HT1080 (cell line): ENCODE measurements at places on chromosomes 1 and 21.

GRCh38 chr1:244050835-244051444 lies at the start of gene ZBTB18:
Gene ZBTB18, plus strand, starts transcription at chr1:244051283. Its CDS starts 149 bp downstream, at chr1:244051432.
- DNase-seq, result peak; percentile 29

DNA sequence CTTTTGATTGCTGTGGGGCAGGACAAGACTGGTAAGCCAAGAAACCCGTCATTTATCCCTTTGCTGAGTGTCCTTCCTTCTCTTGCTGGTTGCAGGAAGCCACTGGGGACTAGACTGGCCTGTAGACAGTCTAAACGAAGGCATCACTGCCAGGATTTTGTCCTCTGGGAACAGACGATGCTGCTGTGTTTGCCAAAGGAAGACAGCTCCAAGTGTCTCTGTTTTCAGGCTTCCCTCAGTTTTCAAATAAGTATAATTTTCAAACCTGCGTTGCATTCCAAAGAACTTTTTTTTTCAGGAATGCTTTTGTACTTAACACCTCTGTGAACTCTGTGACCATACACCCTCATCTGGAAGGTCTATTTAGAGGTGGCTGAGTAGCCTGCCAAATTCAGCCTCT lies 269.4 kb downstream of the HLX start:
- DNase-seq, result no peak

GRCh38 chr21:21929789-21930188 lies 931.6 kb downstream of the NCAM2 start:
- DNase-seq, result no peak

- DNase-seq, result no peak
These were observed 13.4 kb upstream of the DPT start for GRCh38 chr1:168742386-168742785.

DNA sequence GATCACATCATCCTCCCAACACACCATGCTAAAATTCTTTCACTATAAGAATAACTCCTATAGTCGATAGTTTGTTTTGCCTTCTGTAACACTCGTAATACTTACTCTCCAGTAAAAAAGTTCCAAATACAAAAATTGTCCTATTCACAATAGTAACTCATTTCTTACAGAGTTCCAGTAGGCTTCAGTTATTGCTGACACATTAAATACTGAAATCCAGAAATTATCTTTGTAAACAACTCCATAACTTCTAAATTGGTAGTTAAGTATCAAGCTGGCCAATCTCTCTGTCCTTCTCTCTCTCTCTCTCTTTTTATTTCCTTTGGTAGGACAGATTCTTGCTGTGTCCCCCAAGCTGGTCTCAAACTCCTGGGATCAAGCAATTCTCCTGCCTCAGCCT lies 49.6 kb upstream of the FOXD3 start:
- no peak for DNase-seq

GRCh38 chr1:242146652-242147051 lies 147.8 kb upstream of the MAP1LC3C start:
- DNase-seq, result no peak

DNA sequence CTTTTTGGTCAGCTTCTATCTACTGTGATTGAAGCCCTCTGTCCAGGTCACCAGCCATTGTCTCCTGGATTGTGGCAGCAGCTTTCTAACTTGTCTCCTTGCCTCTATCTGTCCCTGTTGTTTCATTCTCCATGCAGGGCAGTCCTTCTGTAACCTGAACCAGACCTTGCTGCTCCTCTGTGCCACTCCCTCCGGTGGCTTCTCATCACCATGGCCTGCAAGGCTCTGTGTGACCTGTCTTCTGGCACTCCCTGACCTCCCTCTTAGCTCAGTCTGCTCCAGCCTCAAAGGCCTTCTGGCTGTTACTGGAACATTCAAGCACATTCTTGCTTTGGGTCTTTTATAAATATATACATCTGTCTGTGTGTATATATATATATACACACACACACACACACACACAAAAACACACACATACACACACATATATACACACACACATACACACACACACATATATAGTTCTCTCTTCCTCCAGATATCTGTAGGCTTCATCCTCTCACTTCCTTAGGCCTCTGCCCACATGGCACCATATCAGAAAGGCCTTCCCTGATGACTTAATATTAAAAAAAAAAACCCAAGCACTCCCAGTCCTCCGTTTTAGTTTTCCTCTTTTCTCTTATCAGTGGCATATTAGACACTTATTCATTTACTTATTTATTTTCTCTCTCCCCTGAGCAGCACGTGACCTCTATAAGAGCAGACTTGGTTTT lies 21.2 kb upstream of the JUN start:
- no peak for DNase-seq

GRCh38 chr1:86018283-86018923 lies 138.2 kb downstream of the COL24A1 start:
- peak; percentile 61 for DNase-seq

GRCh38 chr1:2091611-2092604 lies 41.7 kb downstream of the PRKCZ start:
- DNase-seq, result no peak
